ENCODE measurements at places on chromosomes 12 and 14.

- no peak for DNase-seq
These were observed 48.1 kb upstream of the OTX2 start for GRCh38 chr14:56858422-56858821.

- DNase-seq: no peak
These were observed 909 bp upstream of the ETFBKMT start for GRCh38 chr12:31658471-31659086.

DNA sequence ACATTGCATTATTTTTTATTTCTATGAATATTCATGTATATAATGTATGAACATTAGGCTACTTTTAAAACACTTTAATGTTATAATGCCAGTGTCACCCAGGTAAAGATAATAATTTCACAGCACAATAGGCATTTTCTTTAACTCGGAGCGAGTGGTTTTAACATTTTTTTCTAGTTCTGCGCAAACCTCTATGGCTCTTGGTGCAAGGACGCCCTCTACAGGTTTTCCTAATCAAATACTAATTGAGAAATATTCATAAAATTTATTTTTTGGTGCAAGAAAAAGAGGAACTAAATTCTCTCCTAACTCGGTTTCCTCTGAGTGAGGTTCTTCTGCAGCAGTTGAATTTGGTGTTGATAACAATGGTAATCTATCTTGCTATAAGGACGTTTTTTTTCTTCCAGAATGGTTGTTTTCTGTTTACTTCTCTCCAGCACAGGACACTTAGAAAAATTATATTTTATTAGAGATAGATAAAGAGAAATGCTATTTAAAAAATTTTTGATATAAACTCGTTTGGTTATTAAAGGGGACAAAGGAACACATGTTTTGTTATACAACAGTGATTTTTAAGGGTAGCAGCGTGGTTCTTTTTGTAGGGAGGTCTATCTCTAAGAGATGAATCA is 2.4 kb upstream of the WIF1 start:
- no peak for DNase-seq

DNA sequence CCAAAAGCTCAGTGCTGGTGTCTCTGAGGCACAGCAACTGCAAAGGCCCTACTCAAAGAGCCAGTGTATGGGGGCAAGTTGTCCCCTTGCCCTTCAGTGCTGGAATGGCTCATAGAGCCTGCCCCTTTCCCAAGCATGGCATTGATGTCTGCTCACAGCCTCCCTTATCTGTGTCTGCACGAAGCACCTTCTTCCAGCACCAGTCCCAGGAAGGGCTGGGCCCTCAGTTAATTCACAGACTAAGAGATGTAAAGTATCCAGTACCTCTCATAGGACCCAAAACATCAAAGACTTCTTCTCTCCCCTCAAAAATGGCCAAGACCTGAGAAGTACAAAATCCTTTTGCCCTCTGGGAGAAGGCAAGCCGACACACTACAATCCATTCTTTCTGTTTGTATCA is 1.6 kb upstream of the CMAS start:
- no peak for DNase-seq

GRCh38 chr12:120118321-120119061 is 1.9 kb upstream of the RAB35 start:
- DNase-seq: no peak

- no peak for DNase-seq
These were observed 373.6 kb downstream of the GLT1D1 start for GRCh38 chr12:129226851-129227250.

DNA sequence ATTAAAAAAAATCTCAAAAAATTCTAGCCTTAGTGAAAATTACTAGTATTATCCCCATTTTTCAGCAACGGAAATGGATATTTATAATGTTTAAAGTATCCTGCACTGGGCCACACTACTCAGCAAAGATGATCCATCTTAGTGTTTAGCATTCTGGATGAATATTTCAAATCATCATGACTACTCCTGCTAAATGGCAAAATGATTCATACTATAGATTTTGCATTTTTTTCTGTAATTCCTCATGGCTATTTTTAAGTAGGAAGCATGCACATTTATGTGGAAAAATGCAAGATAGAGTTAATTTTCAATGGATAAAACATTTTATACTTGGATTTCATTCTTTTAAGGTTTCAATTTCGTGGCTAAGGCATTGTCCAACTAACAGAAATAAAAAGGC is 59.6 kb downstream of the LRFN5 start:
- DNase-seq: no peak

- no peak for DNase-seq
These were observed 81.6 kb downstream of the MYF5 start for GRCh38 chr12:80798281-80798680.

DNA sequence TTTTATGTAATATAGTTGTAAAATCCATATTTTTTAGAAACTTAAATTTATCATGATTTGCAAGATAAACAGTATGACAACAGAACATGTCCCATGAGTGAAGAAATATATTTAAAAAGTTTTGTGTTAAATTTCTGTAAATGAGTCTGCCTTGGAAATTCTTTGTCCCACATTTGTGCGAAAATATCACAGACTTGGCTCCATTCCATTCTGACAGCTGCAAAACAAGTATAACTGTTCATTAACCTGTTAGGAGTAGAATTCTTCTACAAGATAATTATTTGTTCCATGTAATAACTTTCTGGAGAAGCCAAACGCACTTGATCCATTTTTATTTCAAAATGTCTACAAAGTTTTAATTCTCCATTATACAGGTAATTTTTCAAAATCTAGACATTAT is 37.9 kb downstream of the MDM1 start:
- DNase-seq: no peak
